ENCODE measurements at places on chromosomes 5 and 9.

GRCh38 chr9:78089111-78089510 is 57.5 kb upstream of the GNAQ start:
- H3K4me1 ChIP-seq = no peaks in the 10 kb centered on the region
- no peak for DNase-seq
- no peaks in the 10 kb centered on the region for H3K36me3 ChIP-seq
- no peak overlapping the region for H3K4me3 ChIP-seq
- no peaks in the 10 kb centered on the region for H3K27me3 ChIP-seq

GRCh38 chr5:71481441-71481840 is 26.0 kb downstream of the BDP1 start:
- H3K4me1 ChIP-seq = peaks cover 2% of the 10 kb centered on the region
- no peak overlapping the region for H3K4me3 ChIP-seq
- no peak for DNase-seq
- no peaks in the 10 kb centered on the region for H3K27me3 ChIP-seq

DNA sequence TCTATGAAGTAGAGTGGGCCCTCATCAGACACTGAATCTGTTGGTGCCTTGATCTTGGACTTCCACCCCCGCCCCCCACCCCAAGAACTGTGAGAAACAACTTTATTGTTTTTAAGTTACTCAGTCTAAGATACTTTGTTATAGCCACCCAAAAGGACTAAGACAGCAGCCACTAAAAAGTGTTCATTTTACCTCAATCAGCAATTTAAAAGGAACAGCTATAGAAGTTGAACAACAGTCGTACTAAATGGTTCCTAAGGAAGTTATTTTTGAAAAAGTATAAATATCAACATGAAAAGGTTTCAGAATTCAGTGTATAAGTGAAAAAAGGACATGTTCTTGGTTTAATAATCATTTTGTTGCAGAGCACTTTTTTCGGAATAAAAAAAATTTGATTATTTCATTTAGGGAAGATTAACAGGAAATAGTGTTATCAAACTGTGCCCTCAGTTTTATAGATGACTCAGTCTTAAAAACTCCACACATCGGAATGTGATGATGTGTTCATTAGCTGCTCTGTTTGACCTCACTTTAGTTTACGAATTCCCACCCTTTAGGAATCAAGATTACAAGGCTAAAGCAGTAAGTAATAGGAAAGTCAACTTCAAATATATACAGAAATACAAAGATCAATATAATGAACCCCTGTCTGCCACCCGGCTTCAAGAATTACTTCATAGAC is 71.2 kb downstream of the MTAP start:
- no peaks in the 10 kb centered on the region for H3K36me3 ChIP-seq
- DNase-seq = no peak
- H3K4me1 ChIP-seq = no peaks in the 10 kb centered on the region
- H3K4me3 ChIP-seq = no peak overlapping the region
- no peak overlapping the region for H3K27ac ChIP-seq
- no peaks in the 10 kb centered on the region for H3K27me3 ChIP-seq

DNA sequence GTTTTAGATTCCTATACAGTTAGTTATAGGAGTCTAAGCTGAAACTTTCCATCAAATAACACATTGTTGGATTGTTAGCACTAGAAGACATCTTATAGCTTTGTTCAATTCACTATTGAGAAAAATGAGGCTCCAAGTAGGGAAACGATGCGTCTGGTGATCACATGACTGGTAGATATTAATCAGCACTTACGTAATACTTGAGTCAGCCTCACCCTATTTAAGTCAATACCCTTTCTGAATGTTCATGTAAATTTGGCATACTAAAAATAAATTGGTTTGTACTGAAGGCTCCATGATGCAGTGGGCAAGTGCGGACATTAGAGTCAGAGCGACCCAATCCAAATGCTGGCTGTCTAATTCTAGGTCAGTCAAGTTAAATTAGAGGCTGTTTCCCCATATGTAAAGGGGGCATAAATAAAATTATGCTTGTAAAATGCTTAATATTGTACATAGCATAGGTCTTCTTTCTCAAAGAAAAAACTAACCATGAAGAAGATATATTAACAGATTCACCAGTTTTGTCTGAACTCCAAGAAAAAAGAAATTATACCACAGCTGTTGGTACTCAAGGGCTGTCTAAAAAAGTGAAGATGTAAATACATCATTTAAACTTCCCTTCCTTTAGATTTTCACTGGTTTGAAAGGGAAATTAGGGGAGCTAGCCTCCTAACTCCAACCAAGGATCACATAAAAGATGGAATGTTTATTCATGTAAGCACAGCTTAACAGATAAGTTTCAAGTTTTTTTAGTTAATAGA is 406.6 kb upstream of the TLE4 start:
- no peaks in the 10 kb centered on the region for H3K27me3 ChIP-seq
- no peak for DNase-seq
- H3K4me1 ChIP-seq = no peaks in the 10 kb centered on the region
- H3K27ac ChIP-seq = no peak overlapping the region
- H3K4me3 ChIP-seq = no peak overlapping the region
